Stimulated activated CD4-positive, alpha-beta T cell treated with anti-CD3 and anti-CD28 coated beads, Interleukin-12 subunit alpha, Interleukin-12 subunit beta, amount 100 ng/mL, for 24 hours (primary cell): ENCODE measurements at places on chromosomes 2 and 18.

GRCh38 chr2:56185582-56186046, 1.8 kb downstream of the CCDC85A start:
- no peak for DNase-seq

DNA sequence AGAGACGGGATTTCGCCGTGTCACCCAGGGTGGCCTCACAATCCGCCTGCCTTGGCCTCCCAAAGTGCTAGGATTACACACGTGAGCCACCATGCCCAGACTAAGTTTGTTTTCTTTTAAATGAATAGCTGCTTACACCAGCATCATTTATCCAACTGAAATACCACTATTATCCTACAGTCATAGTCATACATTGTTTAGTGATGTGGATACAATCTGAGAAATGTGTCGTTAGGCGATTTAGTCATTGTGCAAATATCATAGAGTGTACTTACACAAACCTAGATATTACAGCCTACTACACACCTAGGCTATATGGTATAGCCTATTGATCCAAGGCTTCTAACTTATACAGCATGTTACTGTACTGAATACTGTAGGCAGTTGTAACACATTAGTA, 10.3 kb downstream of the ZC3H15 start:
- no peak for DNase-seq

- no peak for DNase-seq
These were observed 16.5 kb upstream of the SLC16A14 start for GRCh38 chr2:230085201-230085600.

DNA sequence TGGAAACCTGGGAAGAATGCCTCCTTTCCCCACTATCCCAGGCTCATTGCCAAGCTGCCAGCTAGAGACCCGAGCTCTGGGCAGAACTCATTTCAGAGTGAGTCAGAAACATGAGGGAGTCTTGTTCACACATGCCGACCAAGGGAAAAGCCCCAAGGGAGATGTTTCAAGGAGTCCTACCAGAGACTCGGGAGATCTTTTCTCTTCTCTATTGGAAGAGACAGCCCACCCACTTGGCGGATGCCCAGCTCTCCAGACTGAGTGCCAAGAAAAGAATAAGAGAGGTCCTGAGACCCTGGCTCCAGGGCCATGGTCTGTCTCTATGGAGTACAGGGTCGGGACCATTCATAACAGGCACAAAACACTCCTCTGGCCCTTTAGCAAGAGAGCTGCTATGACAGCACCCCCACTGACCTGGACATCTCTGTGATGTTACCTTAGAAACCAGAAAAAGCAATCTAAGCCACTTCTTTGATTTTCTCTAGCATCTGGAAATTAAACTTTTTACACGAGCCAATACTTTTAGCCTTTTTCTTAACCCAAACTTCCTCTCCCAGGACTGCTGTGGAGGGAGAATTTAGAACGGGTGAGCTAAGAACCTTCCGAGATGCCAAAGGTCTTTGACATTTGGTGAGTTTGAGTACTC, 18.5 kb upstream of the IGFBP5 start:
- no peak for DNase-seq

GRCh38 chr2:44291281-44292248, 16.3 kb downstream of the SLC3A1 start:
- DNase-seq, result no peak

- no peak for DNase-seq
These were observed 34.9 kb upstream of the HPCAL1 start for GRCh38 chr2:10267551-10268465.

DNA sequence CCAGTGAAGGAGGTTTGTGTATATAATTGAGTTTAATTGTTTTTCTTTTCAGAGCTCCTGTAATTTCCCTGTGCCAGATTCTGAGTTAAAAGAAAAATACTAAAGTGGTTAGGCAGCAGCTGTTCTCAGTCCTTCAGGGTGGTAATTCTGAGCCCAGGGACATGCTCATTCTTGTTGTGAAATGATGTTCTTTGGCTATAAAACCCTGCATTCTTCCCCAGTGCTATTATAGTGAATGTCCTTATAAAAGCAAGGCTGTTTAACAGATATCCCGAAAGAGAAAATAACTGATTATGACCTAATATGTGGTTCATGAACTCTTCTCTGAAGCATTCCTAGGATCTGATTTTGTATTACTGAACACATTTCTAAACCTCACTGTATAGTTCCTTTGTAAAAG, 34.0 kb downstream of the ADAM23 start:
- no peak for DNase-seq

GRCh38 chr2:149365931-149366583, 35.7 kb downstream of the LYPD6 start:
- no peak for DNase-seq

GRCh38 chr2:184679219-184680018, 81.1 kb downstream of the ZNF804A start:
- no peak for DNase-seq

DNA sequence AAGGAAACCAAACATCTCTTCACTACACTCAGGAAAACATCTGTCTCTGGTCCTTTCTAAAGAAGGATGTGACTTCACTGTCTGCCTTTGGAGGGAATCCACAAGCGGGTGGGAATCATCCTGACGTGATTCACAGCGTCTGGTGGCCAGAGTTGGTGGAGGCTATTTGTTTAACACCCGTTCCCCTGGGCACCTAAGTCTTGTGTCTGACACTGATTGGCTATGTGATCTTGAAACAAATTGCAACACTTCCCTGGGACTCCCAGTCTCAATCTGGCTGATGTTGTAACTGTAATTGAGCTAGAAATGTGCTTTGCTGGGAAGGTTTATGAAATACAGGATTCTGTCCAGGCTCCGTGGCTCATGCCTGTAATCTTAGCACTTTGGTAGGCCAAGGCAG, 28.8 kb upstream of the SIX3 start:
- no peak for DNase-seq

DNA sequence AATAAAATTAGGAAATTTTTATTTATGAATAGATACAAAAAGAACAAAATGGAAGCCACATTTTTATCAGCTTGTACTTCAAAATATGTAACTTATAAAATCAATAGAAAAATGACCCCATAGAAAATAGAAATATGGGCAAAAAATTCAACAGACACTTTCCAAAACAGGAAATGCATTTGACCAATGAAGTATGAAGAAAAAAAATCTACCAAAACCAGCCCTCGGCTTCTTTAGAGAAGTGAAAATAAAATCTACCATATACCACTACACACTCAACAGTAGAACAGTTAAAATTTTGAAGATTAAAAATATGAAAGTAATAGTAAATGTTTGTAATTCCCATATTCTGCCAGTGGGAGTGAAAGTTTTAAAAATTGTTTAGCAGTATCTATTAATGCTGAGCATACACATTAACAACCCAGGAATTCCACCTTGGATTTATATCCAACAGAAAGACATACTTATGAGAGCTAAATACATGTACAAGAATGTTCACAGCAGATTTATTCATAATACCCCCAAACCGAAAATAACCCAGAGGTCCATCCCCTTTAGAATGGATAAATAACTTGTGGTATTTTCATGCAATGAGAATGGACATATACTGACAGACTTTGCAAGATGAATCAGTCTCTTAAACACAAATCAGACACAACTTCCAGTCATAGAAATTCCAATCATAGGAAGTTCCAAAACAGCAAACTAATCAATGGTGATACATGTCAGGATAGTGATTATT, 318.0 kb downstream of the FIGN start:
- no peak for DNase-seq
